H9 (cell line): ENCODE measurements at places on chromosomes 11 and 22. TPM values are rescaled to one million over a fixed set of nuclear protein-coding genes. Genes with fewer than 3 reads are reported as not detected.

DNA sequence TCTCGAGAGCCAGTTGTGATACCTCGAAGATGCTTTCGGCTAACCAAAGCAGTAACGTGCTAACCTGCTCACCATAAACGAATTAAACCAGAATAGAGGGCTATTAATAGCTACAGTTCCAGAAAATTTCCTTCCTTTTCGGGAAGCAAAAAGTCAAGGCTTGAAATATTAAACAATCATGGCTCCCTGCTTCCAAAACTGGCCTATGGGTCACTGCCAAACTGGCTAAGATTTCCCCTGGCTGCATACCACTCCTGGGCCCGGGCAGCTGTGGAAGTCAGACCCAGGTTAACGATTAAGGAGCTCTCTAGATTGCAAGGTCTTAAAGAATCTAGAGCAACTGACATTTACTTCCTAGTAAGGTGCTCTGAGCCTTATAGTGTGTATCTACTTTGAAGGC is 1.7 kb downstream of the AMOTL1 start:
- H3K27me3 ChIP-seq = peaks cover 32% of the 10 kb centered on the region; the same call in 1 of the 2 replicates
- peak overlapping the region; percentile 84 for H3K4me3 ChIP-seq
- peaks cover 6% of the 10 kb centered on the region for H3K36me3 ChIP-seq
- H3K4me1 ChIP-seq = peaks cover 3% of the 10 kb centered on the region; the same call in 1 of the 2 replicates
- DNase-seq = no peak

DNA sequence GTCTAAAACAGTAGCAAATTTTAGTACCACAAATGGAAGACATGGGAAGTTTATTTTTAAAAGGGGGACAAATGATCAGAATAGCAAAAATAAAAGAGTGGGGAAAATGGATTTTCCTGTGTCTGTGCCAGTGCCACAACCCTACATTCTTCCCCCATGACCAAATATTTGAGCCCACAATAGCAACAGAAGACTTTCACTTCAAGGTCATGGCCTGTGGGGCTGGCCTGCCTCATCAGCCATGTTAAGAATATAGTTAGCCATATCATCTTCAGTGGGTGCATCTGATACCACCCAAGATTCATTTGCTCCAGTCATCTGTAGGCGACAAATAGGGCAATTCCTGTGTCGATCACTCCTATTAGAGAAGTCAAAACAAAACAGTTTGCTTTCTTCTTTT is 26.3 kb downstream of the RNF141 start:
- no peak overlapping the region for H3K27ac ChIP-seq
- no peak for DNase-seq
- no peaks in the 10 kb centered on the region for H3K36me3 ChIP-seq
- H3K4me3 ChIP-seq = no peak overlapping the region

DNA sequence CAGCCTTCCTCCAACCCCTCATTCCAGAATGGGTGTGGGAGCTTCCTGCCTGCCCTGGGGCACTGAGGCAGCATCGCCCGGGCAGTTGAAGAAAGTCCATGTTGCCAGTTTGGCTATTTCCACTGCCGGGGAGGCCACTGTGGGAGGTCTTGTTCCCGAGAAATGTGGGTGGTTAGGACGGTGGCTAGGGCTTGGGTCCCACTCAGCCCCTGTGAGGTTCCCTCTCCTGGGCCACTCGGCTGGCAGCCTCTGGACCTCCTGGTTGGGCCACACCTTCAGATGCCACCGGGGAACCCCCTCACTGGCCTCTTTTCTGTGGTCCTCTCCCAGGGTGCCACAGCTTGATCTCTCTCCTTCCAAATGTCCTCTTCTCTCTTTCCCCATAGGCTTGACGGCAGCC is 5.1 kb upstream of the PPP6R3 start:
- no peak for DNase-seq
- H3K4me1 ChIP-seq = no peaks in the 10 kb centered on the region; the same call in 1 of the 2 replicates
- H3K4me3 ChIP-seq = 0 out of 3 replicates have a peak overlapping the region, but pooled peaks have one; percentile 32

The GGTLC3 gene
- not detected in 2 replicates for total RNA-seq

DNA sequence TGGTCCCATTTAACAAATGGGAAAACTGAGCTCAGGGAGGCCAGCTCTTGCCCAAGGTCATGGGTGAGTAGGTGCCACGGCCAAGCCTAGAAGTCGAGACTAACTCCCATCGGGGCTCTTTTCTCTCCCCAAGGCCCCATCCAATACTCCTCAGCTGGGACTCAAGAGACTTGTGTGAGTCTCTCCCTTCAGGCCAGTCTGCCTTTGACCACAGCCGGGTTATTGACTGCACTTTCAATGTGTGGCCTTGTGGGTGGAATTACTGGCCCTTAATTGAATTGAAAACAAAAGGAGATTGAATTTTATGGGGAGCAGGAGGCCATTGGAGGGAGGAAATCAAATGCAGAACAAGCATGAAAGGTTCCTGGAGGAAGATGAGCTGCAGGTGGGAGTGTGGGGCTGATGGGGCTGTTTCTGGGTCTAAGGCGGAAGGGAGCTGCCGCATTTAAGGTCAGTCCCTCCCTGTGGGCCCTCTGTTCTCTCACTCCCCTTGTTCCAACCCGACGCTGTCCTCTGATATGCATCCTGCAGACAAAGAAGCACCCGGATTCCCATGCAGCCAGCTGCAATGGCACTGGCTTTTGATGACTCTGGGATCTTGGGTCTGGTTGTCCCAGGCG is 552.8 kb downstream of the MIAT start:
- no peaks in the 10 kb centered on the region for H3K36me3 ChIP-seq
- H3K4me3 ChIP-seq = no peak overlapping the region
- H3K27me3 ChIP-seq = no peaks in the 10 kb centered on the region; the same call in 1 of the 2 replicates
- DNase-seq = peak; percentile 21

DNA sequence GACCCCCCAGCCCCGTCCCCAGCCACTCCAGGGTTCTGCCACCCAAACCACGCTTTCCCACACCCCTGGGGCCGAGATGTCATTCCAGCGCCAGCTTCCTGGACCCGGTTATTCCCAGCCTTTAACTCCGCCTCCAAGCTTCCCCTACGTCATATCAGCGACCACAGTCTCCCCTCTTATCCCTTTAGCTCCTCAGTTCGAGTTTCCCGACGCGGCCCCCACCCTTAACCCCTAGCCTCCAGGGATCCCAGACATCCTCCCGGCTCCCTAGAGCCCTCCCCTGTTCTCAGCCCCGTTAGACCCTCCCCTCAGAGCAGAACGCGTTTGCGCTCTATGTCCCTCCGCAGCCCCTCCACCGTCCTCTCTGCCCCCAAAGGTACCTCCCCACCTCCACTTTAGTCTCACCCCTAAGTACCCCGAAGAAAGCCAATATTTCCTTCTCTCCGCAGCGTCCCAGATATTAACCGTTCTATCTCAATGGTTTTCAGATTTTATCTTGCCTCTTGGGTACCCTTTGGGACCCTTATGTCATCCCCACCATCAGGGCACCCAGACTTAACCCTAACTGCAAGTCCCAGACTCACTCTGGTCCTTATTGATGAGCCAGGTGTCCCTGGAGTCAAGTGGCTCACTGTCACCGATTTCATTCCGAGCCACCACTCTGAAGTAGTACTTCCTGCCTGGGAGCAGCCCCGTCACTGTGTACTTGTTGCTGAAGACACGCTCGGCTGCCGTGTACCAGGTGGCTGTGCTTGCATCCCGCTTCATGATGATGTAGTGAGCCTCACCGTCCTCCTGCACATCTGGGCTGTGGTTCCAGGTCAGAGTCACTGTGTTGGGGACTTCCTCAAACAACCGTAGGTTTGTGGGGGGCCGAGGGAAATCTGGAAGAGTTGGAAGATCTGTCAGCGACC is 8.0 kb downstream of the TMEM86A start:
- H3K4me3 ChIP-seq = no peak overlapping the region
- no peaks in the 10 kb centered on the region for H3K4me1 ChIP-seq
- H3K27ac ChIP-seq = no peak overlapping the region
- no peaks in the 10 kb centered on the region for H3K36me3 ChIP-seq
- DNase-seq = no peak

- no peak overlapping the region for H3K27ac ChIP-seq
- no peaks in the 10 kb centered on the region for H3K27me3 ChIP-seq
- no peaks in the 10 kb centered on the region for H3K4me1 ChIP-seq
These were observed 5.4 kb downstream of the TRABD start for GRCh38 chr22:50190941-50191741.

- no peak overlapping the region for H3K4me3 ChIP-seq
- no peak for DNase-seq
- no peak overlapping the region for H3K27ac ChIP-seq
- H3K4me1 ChIP-seq = no peaks in the 10 kb centered on the region; the same call in 1 of the 2 replicates
- no peaks in the 10 kb centered on the region; the same call in 2 of the 3 replicates for H3K36me3 ChIP-seq
These were observed 51.3 kb downstream of the KIRREL3 start for GRCh38 chr11:126949066-126949891.

DNA sequence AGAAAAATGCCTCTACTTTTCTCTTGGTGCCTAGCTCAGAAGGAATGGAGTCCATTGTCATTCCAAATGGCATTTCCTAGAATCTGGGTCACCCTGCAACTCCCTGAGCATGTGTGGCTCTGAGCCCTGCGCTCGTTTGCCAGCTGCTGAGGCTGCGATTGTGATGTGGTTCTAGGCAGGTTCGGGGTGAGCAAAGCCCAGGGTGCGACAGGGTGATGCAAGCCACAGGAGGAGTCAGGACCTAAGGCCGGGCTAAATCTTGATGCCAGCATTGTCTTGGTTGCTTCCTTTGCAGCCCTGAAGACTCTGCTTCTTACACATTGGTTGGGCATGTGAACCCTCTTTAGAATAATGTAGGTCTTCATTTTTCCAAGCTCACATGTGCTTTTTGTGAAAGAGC is 131.0 kb downstream of the MORC2 start:
- DNase-seq = no peak
- H3K4me3 ChIP-seq = no peak overlapping the region

- peaks cover 22% of the 10 kb centered on the region for H3K36me3 ChIP-seq
- H3K4me1 ChIP-seq = peaks cover 3% of the 10 kb centered on the region; the same call in 1 of the 2 replicates
- no peak overlapping the region for H3K27ac ChIP-seq
- H3K27me3 ChIP-seq = no peaks in the 10 kb centered on the region
- H3K4me3 ChIP-seq = no peak overlapping the region
These were observed 14.1 kb upstream of the MDK start for GRCh38 chr11:46367244-46367915.

DNA sequence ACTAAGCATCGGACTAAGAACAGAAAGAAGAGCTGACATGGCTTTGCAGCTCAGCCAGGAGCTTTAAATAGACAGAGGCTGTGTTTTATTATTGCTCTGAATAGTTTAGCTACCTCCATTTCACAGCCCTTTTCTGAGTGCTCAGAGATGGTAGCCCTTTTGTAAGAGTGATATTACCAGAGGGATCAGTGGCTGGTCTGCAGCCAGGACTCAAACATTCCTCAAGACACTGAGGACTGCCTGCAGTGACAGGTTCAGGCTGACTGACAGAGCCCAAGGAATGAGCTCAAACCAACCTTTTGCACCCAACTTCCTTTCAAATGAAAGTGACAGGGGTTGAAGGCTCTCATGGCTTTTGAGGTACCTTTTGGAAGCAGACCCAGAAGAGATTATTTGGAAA is 189.0 kb downstream of the DDX10 start:
- DNase-seq = no peak
- H3K4me3 ChIP-seq = no peak overlapping the region
- peak overlapping the region; percentile 16 for H3K27ac ChIP-seq
- no peaks in the 10 kb centered on the region for H3K36me3 ChIP-seq
- no peaks in the 10 kb centered on the region for H3K27me3 ChIP-seq

DNA sequence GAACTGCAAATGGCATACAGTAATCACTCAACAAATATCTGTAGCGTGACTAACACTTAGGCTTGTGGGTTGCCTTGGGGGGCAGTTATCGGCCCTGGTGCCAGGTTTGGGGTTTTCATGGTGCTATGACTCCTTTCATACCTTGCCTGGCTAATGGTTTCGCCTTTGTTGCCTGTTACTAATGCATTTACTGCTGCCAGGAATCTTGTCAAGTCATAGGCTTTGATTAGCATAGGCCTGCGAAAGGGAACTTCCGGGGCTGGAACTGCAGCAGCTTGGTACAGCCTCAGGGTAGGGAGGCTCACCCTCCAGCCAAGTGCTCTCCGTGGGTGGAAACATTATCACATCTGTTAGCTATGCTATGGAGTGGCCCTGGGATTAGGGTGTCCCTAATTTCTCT is 13.2 kb downstream of the SLC25A18 start:
- no peak overlapping the region for H3K4me3 ChIP-seq
- no peaks in the 10 kb centered on the region for H3K36me3 ChIP-seq
- DNase-seq = peak; percentile 55
- H3K27ac ChIP-seq = no peak overlapping the region

The OR2AG1 gene
- total RNA-seq = not detected in 2 replicates

DNA sequence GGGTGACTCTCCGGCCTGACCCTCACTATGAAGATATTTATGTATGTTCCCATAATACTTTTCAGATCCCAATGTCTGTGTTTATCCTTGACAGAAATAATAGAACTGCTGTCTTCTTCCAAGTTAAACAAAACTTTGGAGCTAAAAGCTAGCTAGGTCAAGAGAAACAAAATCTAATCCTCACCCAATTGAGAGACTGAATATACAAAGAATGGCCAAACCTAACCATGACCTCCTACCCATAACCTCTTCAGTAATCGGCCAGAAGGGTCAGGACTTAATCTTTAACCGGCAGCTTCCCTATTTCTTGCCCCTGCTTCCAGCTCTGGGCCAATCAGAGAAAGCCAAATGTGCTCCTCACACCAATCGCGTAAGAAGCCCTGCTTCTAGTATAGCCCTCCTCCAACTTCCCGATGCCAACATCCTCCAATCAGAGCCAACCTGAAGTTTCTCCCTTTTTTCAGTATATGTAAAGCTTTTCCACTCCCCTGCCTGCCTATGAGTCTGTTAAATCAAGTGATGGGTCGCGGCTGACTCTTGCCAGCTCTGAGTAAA is 1.7 kb upstream of the DDX6 start:
- DNase-seq = peak; percentile 93
- H3K4me1 ChIP-seq = 0 out of 2 replicates have a peak, but pooled peaks cover 5% of the 10 kb centered on the region
- no peaks in the 10 kb centered on the region for H3K27me3 ChIP-seq
- peak overlapping the region; percentile 42 for H3K27ac ChIP-seq

GRCh38 chr11:116513278-116513823 is 259.4 kb downstream of the BUD13 start:
- no peaks in the 10 kb centered on the region for H3K27me3 ChIP-seq
- no peak overlapping the region for H3K27ac ChIP-seq
- DNase-seq = no peak
- H3K4me1 ChIP-seq = no peaks in the 10 kb centered on the region; the same call in 1 of the 2 replicates
- no peak overlapping the region for H3K4me3 ChIP-seq
- H3K36me3 ChIP-seq = no peaks in the 10 kb centered on the region

The HSPB2 gene
- 0.22 TPM in 1 of 2 replicates, not detected in the other for total RNA-seq

The CRYBB2 gene
- total RNA-seq = not detected in 2 replicates

GRCh38 chr11:115391160-115391559 is 113.1 kb downstream of the CADM1 start:
- DNase-seq = no peak
- H3K27me3 ChIP-seq = peaks cover 63% of the 10 kb centered on the region; the same call in 1 of the 2 replicates
- H3K4me3 ChIP-seq = no peak overlapping the region
- H3K27ac ChIP-seq = no peak overlapping the region

The KRTAP5-10 gene
- not detected in 2 replicates for total RNA-seq

The ARL2 gene
- total RNA-seq = 200 and 203 TPM in 2 replicates

DNA sequence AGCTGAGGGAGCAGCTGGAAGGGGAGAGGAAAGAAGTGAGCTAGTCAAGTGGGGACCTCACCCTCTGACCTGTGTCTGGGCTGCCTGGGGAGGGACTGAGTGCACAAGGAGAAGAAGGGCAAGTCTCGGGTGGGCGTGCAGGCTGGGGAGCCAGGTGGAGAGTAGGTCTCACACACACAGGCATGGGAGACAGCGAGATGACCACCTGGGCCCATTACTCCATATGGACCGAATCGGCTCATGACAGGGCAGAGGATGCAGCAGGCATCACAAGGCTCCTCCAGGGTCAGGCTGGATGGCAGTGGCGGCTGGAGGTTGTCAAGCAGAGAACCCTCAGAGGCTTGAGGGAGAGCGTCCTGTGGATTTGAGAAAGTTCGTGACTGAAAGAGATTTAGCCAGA is 63.5 kb downstream of the CEP164 start:
- H3K27me3 ChIP-seq = no peaks in the 10 kb centered on the region
- no peak for DNase-seq
- H3K36me3 ChIP-seq = peaks cover 56% of the 10 kb centered on the region
- H3K4me3 ChIP-seq = no peak overlapping the region

The RAB38 gene
- total RNA-seq = 18.7 and 19.3 TPM in 2 replicates

The TENM4 gene
- 4.3 and 4.6 TPM in 2 replicates for total RNA-seq

The RBMXL2 gene
- total RNA-seq = not detected in 2 replicates
